ENCODE measurements at places on chromosomes 11 and 22. TPM values are rescaled to one million over a fixed set of nuclear protein-coding genes. Genes with fewer than 3 reads are reported as not detected.

- DNase-seq = no peak
Observed at GRCh38 chr11:85740481-85741400, 54.7 kb upstream of the CCDC89 start.

DNA sequence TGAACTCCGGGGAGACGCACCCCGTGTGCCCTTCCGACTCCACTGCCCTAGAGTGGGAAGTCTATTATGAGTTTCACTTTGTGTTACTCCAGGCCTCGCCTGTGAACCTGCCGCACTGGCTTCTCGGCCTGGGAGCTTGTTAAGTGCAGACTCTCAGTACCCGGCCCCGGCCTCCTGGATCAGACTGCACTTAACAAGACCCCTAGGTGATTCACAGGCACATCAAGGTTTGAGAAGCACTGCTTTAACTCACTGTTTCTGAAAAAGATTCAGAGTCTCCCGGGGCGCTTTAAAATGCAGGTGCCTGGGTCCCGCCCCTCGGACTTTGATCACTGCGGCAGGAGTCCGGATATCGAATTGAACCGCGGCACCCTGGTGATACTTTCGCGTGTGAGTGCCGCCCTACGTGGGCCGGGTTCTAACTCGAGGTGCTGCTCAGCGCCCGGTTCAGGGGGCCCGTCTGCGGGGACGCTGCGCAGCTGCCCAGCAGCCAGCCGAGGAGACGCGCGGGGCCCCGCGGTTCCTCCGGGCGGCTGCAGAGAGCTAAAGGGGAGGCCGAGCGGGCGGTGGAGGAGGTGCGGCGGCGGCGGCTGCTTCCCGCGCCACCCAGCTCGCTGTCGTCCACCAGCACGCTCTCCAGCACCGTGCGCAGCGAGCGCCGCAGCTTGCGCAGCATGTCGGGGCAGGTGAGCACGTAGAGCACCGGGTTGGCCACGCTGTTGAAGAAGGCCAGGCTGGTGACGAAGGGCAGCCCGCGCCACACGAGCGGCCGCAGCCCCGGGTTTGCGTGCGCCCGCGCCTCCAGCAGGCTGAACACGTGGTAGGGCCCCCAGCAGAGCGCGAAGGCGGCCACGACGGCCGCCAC is 3.4 kb downstream of the PTGDR2 start:
- DNase-seq = no peak

GRCh38 chr22:44398856-44399837 is 86.4 kb upstream of the SHISAL1 start:
- no peak for DNase-seq

DNA sequence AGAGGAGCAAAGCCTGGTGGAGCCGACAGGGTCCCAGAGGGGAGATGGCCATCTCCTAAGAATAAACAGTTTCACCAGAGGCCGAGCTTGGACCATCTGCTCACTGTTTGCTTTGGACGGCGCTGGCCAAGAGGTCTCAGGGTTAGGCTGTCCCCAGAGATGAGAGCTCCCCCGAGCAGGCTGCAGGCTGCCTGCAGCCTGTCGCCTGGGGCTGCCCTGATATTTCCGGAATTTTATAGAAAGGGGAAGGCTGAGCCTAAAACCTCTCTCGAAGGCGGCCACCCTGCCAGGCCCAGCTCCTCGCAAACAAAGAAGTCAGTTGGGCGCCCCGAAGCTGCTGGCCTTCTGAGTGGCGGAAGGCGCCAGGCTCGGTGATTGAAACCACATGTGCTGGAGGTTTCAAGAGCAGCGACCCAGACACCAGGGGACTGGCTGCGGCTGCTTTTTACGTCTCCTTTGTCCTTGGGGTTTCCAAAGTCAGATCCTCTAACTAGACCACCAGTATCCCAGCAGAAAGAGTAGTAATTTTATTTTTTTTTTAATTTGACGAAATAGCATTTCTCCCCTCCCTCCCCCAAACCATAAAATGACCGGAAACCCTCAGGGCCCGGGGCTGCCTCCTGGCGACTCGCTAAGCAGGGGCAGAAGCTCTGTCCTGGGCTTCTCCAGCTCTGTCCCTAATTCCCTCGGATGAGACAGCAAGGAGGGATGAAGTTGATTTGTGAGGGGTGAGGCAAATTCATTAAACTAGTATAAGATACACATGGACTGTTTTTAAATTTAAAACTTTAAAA is 57.4 kb downstream of the CLMP start:
- peak; percentile 89 for DNase-seq

DNA sequence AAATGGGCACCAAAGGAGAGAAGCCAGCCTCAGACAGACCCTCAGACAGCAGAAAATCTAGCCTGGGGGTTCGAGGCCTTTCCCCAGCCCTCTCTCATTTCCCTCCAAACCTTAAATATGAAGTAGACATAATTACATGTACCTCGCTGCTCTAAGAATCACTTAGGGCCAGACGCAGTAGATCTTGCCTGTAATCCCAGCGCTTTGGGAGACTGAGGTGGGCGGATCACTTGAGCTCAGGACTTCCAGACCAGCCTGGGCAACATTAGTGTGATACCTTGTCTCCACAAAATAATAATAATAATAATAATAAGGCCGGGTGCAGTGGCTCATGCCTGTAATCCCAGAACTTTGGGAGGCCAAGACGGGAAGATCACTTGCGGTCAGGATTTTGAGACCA is 52.1 kb upstream of the WNT7B start:
- no peak for DNase-seq

DNA sequence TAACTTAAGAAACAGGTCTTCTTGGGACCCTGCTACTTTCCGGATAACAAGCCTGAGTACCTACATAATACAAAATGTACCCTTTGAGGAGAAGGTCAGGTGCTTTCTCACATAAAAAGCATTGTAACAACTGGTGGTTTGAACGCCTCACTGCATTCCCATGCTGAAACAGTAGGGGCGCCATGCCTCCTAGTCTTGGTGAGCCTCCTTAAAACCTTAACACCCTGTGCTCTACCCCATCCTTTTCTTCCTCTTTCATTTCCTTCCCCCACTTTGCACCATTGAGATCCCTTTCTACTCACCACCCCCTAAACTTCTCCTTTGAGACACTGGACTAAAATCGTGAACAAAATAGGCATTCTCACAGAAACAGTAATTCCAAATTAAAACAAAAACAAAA is 729.3 kb downstream of the NTM start:
- no peak for DNase-seq

GRCh38 chr11:11856638-11857037 is 14.9 kb downstream of the USP47 start:
- peak; percentile 35 for DNase-seq

Gene SLC22A12
- total RNA-seq = not detected

Gene MS4A6A
- not detected for total RNA-seq

Gene SCGB1A1
- not detected for total RNA-seq

Gene GP1BB
- total RNA-seq = 0.74 TPM

Gene ZP1
- not detected for total RNA-seq

Gene DDX25
- not detected for total RNA-seq

Gene FAM227A
- total RNA-seq = 0.41 TPM

Data from HFFc6 (cell line).